NCI-H1436 (cell line): ENCODE measurements at places on chromosomes 5 and 9.

DNA sequence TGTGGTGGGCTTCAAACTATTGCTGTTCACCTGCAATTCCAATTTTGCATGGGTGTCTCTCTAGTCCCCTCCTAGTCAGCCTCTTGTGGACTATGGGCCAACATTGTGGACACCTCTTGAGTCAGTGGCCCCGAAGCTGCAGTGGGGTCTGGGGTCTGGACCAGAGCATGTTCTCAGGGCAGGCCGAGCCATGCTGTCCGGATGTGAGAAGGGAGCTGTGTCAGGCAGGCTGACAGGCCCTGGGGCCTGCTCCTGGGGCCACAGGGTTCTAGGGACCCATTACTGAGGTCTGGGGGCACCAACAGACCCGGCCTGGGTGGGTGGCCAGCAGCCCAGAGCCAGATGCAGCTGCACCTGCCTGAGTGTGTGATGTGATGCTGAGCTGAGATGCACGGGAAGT, 16.5 kb upstream of the IRX4 start:
- DNase-seq, result no peak

DNA sequence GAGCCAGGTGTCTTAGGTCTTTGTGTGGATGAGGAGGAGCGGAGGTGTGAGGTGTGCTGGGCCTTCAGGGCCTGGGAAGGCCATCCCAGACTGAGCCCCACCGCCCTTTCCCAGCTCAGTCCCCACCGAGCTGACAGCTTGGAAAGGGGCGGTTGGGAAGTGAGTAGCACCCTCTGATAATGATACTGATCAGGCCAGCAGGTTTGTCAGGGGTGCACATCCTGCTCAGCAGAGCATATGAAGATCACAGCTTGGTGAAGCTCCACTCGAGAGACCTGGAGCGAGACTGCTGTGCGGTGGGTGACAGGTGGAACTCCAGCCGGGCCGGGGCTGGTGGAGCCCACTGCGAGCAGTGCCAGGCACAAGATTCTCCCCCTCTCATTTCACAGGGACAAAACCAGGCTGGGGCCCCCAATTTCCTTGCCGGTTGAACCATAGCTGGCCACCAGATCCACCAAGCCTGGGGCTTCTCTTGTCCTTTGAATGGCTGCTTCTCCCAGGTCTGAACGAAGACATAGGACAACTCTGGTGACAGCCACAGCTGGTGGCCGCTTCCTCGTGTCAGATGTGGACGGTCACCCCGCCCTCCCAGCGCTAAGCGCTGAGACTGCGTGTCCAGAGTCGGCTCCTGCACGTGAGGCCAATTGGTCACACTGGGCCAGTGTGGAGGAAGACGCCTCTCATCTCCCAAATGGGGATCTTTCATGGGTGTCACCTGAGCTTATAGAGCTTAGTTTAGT, 8.3 kb downstream of the QRFP start:
- DNase-seq, result no peak

- no peak for DNase-seq
These were observed 21.0 kb upstream of the MRNIP start for GRCh38 chr5:179879690-179880010.

- no peak for DNase-seq
These were observed 4.1 kb upstream of the RXRA start for GRCh38 chr9:134321946-134322741.

- DNase-seq, result no peak
These were observed 85.3 kb downstream of the GNAQ start for GRCh38 chr9:77946296-77946695.

DNA sequence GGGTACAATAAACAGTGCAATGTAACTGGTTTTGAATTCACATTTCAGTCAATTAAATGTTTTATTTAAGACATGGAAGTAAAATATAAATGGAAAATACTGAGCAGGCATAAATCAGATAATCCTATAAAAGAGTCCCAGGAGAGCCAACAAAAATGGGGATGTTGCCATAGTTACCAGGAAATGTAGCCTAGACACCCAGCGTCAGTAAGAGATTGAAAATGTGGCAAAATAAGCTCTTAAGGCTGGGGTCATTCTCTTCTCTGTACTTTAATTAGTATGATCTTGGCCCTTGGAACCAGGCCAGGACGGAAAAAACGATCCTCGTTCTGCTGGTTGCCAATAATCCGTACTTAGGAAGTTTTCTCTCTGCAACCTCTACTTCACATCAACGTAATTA, 18.9 kb upstream of the RASEF start:
- no peak for DNase-seq

DNA sequence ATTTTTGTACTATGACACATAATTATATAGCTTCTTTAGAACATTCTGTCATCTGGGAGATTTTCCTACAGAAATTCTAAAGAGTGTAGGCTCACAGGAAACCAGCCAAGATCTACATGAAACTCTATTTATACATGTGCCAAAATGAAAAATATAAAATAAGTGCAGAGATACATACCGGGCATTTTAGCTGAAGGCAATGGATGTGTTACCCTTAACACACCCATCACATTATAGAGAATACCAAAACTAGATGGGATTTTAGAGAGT, 125.9 kb downstream of the TRIM32 start:
- DNase-seq, result no peak

- DNase-seq, result no peak
These were observed 102.7 kb upstream of the IER5L start for GRCh38 chr9:129280623-129281271.

DNA sequence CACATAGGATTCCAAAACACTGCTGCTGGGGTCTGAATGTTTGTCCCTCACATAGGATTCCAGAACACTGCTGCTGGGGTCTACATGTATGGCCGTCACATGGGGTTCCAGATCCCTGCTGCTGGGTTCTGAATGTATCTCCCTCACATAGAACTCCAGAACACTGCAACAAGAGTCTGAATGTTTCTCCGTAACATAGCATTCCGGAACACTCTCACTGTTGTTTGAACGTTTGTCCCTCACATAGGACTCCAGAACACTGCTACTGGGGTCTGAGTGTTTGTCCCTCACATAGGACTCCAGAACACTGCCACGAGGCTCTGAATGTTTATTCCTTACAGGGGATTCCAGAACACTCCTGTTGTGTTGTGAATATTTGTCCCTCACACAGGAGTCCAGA, 216.8 kb downstream of the FOXD4L6 start:
- DNase-seq, result no peak

- no peak for DNase-seq
These were observed 24.6 kb downstream of the LEAP2 start for GRCh38 chr5:132898094-132898493.

DNA sequence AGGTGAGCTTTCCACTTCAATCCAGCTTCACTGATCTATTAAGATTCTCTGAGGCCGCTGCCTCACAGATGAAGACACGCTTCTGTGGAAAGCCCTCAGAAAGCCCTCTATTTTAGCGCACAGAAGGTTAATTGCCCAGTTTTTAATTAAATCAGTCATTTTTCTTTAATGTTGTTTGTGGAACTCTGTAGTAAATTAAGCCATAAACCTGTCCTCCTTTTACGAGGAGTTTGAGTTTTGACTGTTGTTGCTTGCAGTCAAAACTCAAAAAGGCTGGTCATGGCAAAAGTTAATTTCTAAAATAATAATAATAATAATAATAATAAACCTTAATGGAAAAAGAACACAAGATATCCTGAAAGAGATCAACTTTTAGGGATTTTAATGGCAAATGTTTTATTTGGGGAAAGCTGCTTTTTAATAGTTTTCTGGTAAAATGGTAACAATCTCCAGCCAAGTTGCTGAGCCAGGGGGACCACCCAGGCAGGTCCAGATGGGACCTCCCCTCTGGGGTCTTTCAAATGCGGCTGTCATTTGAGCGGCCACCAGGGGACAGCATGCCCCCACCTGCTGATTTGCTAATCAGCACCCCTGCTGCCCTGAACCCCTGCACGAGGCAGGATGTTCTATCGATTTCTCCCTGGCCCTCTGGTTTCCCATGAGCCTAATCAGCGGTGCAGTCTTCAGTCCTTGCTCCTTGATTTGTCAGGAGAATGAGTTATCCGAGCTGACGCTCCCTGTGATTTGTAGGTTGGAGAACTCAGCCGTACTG, 247.2 kb downstream of the FSTL4 start:
- DNase-seq, result no peak

GRCh38 chr5:135979510-135979909, 24.7 kb upstream of the LECT2 start:
- DNase-seq, result no peak

GRCh38 chr9:94920420-94921091, 194.1 kb downstream of the AOPEP start:
- no peak for DNase-seq

DNA sequence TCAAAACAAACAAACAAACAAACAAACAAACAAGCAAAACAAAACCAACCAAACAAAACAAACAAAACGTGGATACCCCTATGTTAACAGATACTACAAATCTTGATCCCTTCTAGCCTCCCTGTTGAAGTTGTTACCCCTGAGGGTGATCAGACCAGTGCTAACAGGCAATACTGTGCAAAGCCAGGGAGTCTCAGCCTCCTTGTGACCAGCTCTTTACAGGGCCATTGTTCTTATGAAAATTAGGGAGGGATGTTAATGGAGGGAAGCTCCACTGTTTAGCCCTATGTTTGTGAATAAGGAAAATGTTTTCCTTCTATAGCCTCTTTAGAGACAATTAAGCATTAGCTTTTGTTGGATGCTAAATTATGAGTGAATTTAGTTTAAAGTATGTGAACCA, 1072.1 kb upstream of the WWC1 start:
- no peak for DNase-seq

DNA sequence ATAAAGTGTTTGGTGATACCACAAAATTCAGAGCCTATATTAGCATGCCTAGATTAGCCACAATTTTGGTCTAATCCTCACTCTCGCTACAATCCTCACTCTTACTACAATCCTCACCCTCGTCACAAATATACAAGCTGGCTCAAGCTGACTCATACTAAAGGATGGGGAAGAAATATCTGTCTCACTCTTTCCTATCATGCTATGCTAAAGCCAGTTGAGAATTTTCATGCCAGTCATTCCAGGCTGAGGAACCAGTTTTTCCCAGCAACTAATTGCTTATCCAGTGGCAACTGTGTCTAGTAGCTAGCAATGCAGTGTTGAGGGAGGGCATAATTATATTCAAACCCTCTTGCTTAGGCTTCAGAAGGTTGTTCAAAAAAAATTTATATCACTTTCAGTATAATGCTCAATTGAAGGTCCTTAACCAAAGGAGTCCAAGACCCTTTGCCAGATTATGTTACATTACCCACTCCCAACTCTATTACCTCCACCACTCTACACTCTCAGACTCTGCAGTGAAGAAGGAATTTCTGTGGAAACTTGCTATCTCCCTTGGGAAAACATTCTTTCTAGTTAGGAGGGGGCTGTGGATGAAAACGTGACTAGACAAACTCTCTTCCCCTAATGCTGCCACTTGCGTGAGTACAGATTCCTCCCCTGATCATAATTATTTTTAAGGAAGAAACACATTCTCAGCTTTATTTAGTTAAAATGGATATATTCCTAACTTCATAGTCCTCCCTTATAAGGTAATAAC, 810.3 kb upstream of the ACO1 start:
- DNase-seq, result no peak

- no peak for DNase-seq
These were observed 1.3 kb downstream of the BRD3 start for GRCh38 chr9:134066526-134066912.

- no peak for DNase-seq
These were observed 160.1 kb downstream of the GHR start for GRCh38 chr5:42583322-42583721.

- DNase-seq, result no peak
These were observed 8.4 kb upstream of the TIMD4 start for GRCh38 chr5:156971415-156971814.

DNA sequence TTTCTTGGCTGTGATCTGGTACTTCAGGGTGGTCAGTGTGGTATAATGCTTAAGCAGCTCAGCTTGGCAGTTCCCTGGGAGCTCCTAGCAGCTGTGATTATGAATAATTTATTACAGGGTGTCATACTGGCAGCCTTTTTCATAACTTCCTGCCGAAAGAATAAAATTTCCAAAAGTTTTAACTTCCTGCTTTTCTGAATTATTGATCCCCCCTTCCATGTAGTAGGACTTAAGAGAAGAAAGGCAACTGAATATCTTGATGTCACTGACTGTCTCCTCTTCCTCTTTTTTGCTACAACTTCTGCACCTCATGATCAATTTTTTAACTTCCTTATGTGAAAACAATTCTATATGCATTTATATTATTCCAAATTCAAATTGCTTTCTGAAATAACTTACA, 74.3 kb upstream of the SPEF2 start:
- no peak for DNase-seq

DNA sequence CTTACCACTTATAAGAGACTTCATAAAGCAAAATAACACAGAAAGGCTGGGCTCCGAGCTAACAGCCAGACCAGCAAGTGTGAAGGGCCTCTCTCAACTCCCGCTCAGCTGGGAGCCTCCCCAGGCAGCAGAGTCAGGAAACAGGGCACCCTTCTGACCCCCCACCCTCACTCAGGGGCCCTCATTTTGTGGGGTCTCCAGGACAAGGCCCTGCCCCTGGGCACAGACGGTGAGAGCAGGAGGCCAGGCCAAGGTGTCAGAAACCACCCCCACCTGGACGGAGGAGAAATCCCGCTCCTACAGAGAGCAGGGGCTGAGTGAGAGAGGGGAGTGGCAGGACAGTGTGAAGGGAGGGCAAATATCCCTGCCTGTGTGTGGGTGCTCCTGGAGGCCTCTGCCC, 135.8 kb upstream of the FOXD4L5 start:
- no peak for DNase-seq

DNA sequence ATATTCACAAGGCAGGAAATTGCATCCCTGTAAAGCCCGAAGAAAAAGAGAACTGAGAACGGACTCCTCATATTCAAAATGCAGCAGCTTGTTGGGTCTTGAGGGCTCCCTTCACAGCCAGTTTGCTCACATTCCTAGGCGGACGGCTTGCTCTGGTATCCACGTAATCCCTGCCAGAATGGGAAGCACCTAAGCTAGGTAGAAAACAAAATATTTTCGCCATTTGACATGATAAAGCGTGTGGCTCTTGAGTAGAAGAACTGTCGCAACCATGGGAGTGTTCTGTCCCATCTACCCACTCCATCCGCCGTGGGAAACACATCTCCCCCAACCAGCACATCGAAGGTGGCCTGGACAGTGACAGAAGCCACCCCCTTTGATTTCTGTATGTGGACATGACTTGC, 183.1 kb downstream of the GAS1 start:
- DNase-seq, result no peak

DNA sequence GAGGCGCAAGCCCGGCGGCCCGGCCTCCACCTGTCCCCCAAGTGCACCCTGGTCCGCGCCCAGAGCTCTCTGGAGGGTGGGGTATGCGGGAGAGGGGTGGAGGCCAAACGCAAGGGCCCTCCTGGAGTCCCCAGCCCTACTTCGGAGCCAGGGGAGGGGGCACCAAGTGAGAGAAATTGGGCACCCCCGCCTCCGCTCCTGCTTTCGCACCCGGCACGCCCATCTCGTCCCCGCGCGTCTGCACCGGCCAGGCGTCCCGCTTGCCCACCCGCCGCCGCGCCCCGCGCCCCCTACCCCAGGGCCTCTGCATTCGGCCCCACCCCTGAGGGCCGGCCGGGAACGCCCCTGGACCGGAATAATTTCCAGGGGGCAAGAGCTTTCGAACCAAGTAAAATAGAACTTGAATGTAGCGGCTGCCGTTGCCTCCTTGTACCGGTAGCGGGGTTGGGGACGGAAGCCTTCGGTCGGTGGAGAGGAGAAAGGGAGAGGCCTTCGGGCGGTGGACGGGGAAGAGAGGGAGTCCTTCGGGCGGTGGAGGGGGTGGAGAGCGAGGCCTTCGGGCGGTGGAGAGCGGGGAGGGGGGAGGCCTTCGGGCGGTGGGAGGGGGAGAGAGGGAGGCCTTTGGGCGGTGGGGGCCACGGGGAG, 694 bp upstream of the PHPT1 start:
- peak; percentile 40 for DNase-seq
